ENCODE measurements at places on chromosomes 16 and 17.

DNA sequence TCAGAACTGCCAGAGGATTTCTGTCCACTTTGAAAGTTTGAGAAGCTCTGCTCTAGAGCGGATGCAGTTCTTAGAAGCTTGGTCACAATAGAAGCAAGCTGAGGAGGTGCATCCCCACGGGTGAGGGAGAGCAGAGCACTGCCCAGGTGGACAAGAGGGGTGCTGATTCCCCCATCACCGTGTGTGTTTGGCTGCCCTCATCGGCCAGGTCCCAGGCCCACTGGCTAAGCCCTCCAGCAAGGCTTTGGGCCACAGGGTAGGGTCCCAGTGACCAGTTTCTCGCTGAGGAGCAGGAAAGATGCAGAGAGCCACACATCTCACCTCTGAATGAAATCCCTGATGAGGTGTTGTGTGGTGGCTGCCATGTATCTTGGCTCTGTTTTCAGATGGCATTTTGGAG is 26.9 kb downstream of the NMT1 start:
- DNase-seq: no peak

DNA sequence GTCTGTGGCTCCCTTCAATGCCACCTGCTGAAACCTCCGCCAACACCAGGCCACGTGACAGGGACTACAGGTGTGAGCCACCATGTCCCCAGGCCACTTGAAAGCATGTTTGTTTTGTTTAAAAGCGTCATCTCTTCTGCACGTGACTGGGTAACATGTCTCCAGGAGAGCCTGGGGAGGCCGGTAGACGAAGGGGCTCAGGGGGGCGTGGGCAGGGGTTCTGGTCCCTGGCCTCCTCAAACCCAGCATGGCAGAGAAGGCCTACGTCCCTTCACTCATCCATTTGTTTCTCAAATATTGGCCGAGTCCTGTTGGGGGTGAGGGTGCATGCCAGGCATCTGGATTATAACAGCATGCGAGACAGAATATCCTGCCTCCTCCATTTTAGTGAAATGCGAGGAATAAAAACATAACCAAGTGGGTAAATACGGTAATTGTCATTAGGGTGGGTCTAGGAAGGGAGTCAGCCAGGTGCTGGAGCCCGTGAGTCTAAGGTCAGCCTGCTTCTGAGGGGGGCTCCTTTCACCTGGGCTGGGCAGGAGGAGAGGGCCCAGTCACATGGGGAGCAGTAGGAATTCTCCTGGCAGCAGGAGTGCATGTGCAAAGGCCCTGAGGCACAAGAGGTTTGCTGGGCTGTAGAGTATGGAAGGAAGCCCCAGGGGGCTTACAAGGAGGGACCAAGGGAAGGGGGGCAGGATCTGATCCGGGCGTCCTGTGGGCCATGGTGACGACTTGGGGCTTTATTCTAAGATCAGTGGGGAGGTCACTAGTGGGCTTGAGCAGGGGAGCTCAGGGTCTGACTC is 26.8 kb upstream of the CIBAR2 start:
- no peak for DNase-seq

- DNase-seq: peak; percentile 34
These were observed 52.2 kb downstream of the TUBD1 start for GRCh38 chr17:59840329-59841090.

GRCh38 chr16:78503602-78504001 is 404.1 kb downstream of the WWOX start:
- DNase-seq: peak; percentile 54

GRCh38 chr16:87065446-87066132 is 251.6 kb downstream of the C16orf95 start:
- DNase-seq: no peak

All from CD4-positive, alpha-beta T cell treated with Interleukin-6 at 100 ng/mL for 8 hours (primary cell).